ENCODE measurements at places on chromosomes 6 and 20. TPM values are rescaled to one million over a fixed set of nuclear protein-coding genes. Genes with fewer than 3 reads are reported as not detected.

Gene ACTR5
- total RNA-seq = 10.0 TPM

Gene GNMT
- not detected for total RNA-seq

Gene CENPW
- total RNA-seq = 33.7 TPM

Gene PGC
- total RNA-seq = not detected

Measured in thoracic aorta endothelial cell (primary cell).